ENCODE measurements at places on chromosomes 12 and 14. TPM values are rescaled to one million over a fixed set of nuclear protein-coding genes. Genes with fewer than 3 reads are reported as not detected.

Gene MYF5
- not detected for total RNA-seq

Gene KRT75
- total RNA-seq, result 0.19 TPM

Gene MSI1
- total RNA-seq, result 0.59 TPM

Gene CCDC197
- total RNA-seq, result not detected

Gene INHBC
- not detected for total RNA-seq

Gene SLC10A1
- total RNA-seq, result not detected

Gene DCTN2
- 120 TPM for total RNA-seq

Gene HCFC2
- 4.9 TPM for total RNA-seq

Gene RERGL
- not detected for total RNA-seq

Gene P2RX7
- not detected for total RNA-seq

Gene SERPINA5
- 0.33 TPM for total RNA-seq

Gene SLCO1B1
- 0.42 TPM for total RNA-seq

Gene RND1
- 14.4 TPM for total RNA-seq

Gene BHLHE41
- total RNA-seq, result 0.73 TPM

Gene OTX2
- total RNA-seq, result not detected

Gene LMO3
- not detected for total RNA-seq

Gene PPFIA2
- total RNA-seq, result 0.55 TPM

Gene GMFB
- 86.1 TPM for total RNA-seq

Gene NTS
- 94.8 TPM for total RNA-seq

Gene ANKRD13A
- 22.2 TPM for total RNA-seq

Gene APPL2
- total RNA-seq, result 18.6 TPM

Gene SAMD4A
- 6.4 TPM for total RNA-seq

Gene WNT5B
- total RNA-seq, result 1.6 TPM

Gene CPNE8
- 7.9 TPM for total RNA-seq

Gene EXOC3L4
- total RNA-seq, result 2.0 TPM

Gene ZDHHC22
- total RNA-seq, result 0.11 TPM

Gene KRT73
- total RNA-seq, result not detected

Gene PLD4
- not detected for total RNA-seq

Gene ACSS3
- total RNA-seq, result not detected

Gene SLC5A8
- not detected for total RNA-seq

Gene TMPRSS12
- total RNA-seq, result not detected

Gene LTB4R2
- 5.7 TPM for total RNA-seq

Gene PRH2
- not detected for total RNA-seq

Gene SCNN1A
- total RNA-seq, result 6.5 TPM

Gene MUCL1
- not detected for total RNA-seq

Gene FOXN4
- total RNA-seq, result not detected

Gene NRL
- 1.2 TPM for total RNA-seq

Gene GYS2
- total RNA-seq, result not detected

All from A549 treated with RU486 at 1 μM for 4 hours (cell line).